Fibroblast of pulmonary artery (primary cell): ENCODE measurements at places on chromosomes 5 and 9.
A peak's percentile ranks its signal among the peaks of the same experiment; 100 is the strongest.

DNA sequence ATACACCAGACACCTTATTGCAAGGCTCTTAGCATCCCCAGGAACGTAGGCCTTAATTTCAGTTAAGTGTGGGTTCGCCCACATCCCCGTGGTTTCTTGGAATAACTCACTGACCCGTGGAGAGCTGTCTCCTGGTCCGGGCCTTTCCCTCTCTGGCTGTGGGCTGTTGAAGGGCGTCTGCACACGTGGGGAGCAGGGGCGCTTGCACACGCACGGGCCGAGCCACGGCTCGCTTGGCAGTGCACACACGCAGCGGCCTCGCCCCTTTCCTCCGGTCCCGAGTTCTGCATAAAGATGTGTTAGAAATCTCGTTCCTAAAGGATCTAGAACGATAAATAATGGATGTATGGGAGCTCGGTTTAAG, 141.9 kb downstream of the PBX3 start:
- DNase-seq: no peak

DNA sequence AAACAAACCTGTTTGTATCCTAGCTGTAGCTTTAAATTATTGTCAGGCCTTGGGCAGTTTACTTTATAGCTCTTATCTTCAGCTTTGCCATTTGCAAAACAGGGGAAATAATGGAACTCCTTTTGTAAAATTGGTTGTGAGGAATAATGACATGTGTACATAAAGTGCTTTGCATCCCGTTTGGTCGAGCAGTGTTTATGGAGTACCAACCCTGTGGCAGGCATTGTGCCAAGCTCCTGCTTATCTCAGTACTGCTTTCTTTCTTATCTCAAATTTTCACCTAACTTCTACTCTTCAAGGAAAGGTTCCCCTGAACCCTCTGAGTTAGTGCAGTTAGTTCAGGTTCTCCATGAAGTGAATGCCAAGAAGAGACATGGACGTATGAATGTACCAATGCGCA, 9.4 kb upstream of the TENT2 start:
- DNase-seq: no peak

GRCh38 chr9:7500521-7500920, 299.1 kb downstream of the DMAC1 start:
- no peak for DNase-seq

DNA sequence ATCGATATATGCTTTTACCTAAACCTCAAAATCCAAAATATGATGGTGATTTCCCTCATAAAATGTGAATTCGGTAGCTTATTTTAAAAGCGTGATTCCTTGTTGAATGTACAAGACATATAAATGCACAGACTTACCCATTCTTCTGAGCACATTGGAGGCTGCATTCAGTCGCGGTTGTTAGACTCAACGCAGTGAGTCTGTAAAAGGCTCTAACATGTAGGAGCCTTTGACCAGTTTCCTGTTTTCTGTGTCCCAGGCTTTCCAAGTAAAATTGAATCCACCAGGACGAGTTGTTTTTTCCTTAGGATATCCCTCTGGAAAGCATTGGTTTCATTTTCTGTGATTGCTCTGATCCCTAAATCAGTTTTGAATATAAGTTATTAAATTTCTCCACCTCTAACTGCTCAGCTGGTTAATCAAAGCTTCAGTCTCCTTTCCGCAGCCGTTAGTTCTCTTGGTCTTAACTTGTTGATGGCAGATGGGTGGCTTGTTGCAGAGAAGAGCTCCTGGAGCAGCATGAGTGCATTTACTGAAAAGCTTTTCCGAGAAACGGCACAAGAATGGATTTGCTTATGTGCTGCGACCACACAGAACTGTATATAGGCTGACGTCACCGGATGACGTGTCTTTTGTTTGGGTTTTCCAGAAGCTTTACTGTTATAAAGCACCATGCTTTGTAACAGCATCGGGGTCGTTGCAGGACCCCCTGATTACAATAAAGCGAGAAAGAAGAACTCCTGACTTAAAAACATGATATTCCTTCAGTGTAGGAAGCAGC, at the start of gene LRRTM2:
TSS of gene LRRTM2 (minus strand) at position 565 of the 781 bp plus-strand sequence. CDS start at position 141, 424 bp downstream.
- DNase-seq: peak; percentile 66

- DNase-seq: no peak
These were observed 161.5 kb upstream of the KIF2A start for GRCh38 chr5:62144401-62145022.

GRCh38 chr9:79946712-79947111, 374.9 kb downstream of the TLE4 start:
- peak; percentile 13 for DNase-seq

DNA sequence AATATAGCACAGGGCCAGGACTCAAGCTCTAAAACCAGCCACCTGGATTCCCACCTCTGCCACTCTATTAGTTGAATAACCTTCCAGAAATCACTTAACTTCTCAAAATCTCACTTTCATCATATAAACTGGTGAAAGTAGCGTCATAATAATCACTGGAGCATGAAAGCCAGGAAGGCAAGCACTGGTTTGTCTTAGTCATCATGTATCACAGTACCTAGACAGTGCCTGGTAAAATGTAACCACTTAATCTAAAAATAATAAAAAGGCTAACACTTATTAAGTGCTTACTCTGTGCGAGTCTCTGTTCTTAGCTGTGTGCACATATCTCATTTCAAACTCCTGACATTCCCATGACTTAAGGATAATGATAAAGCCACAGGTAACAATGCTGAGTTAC, 109.4 kb downstream of the ASTN2 start:
- DNase-seq: no peak

- no peak for DNase-seq
These were observed 43.9 kb downstream of the PRRT1B start for GRCh38 chr9:131589124-131589711.

DNA sequence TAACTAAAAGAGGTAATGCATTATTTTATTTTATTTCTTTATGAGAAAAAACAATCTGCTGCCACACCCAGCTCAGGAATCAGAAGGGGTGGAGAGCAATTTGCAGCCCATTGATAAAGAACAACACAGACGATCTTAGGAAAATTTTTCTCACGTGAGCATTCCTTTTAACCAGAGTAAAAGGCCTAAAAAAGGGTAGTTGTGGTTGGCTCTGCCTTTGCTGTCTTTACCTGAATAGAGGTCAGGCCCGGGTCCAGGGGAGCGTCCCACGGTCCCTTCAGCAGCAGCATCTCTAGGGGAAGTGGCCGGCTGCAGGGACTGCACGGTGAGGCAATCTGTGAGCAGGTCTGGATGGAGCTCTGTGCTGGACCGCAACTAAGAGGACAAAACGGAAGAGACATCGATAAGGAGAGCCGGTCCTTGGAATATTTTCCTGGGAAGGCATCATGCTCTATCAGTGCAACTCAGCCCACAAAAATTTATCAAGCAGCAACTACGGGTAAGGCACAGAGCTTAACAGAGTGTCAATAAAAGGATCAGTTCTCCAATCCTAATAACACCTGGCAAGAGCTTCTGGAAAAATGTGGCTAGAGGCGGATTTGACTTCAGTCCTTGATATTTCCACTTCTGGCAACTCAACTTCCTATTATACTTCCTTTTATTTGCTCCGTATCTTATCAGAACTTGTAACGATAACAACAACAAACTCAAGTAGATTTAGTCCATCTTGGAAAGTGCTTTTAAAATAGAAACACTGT, 372.8 kb upstream of the RFX3 start:
- peak; percentile 61 for DNase-seq

DNA sequence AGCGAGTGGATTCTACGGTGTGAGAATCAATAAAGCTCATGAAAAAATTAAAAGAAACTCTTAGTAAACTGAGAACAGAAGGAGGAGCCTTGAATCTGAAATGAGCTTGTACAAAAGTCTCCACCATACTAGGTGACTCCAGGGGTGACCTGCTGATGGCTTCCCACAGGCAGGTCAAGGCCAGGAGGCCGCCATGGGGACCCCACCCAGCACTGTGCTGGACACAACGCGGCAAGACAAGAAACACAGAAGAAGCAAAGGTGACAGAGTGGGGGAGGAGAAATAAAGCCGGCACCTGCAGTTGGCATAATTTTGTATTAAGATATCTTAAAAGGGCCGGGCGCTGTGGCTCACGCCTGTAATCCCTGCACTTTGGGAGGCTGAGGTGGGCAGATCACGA, 12.1 kb upstream of the SLC6A19 start:
- DNase-seq: no peak

DNA sequence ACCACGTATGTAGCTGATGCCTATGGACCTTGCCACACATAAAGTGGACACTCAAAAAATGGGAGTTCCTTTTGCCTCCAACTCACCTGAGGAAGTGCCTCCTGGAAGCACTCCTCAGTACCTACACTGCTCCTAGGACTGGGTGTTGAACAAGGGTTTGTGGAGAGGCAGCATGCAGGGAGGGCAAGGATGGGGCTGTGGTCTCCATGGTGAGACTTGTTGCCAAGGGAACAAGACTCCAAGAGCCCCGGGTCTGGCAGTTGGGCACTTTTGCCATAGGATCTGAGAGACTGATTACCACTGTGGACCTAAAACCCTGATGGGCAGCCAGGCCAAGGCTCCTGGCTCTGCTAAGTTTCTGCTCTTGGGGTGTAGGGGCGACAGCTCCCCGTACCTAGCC, 6.9 kb upstream of the NR5A1 start:
- DNase-seq: no peak

GRCh38 chr5:128304088-128304487, 220.5 kb downstream of the SLC12A2 start:
- DNase-seq: peak; percentile 87

GRCh38 chr5:126100767-126101166, 322.4 kb upstream of the GRAMD2B start:
- DNase-seq: peak; percentile 11

- DNase-seq: no peak
These were observed 17.4 kb downstream of the PCSK5 start for GRCh38 chr9:75907923-75908322.

GRCh38 chr9:19913151-19913550, 124.3 kb upstream of the SLC24A2 start:
- DNase-seq: no peak

GRCh38 chr9:129944506-129945116, 98.4 kb downstream of the FNBP1 start:
- no peak for DNase-seq
